ENCODE measurements at places on chromosomes 5 and 9.
A peak's percentile ranks its signal among the peaks of the same experiment; 100 is the strongest.

DNA sequence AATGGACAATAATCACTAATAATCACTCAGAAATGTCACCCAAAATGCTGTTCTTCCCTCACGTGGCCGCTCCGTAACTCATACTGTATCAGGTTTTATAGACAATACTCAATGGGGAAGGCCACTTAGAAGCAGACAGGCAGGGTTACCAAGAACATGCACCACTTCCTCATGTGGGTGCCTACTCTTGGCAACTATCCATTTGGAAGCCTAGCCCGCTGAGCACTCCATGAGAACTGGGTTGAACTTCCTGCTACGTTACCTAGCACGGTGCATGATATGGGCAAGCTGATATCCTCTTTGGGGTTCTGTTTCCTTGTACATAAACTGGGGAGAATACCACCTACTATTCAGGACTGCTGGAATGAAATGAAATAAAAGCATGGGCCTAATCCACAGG is 14.3 kb downstream of the DAP start:
- no peak for DNase-seq

- DNase-seq, result no peak
Observed at GRCh38 chr5:7396713-7397454, 946 bp downstream of the ADCY2 start.

- DNase-seq, result no peak
Observed at GRCh38 chr9:129163753-129164152, 14.3 kb downstream of the IER5L start.

GRCh38 chr5:170434966-170435605 is 45.9 kb upstream of the KCNMB1 start:
- peak; percentile 38 for DNase-seq

- no peak for DNase-seq
Observed at GRCh38 chr5:169656125-169656901, 19.2 kb downstream of the DOCK2 start.

GRCh38 chr5:11903614-11904264 is 507 bp downstream of the CTNND2 start:
- peak; percentile 69 for DNase-seq

- DNase-seq, result no peak
Observed at GRCh38 chr5:84419742-84420141, 35.1 kb upstream of the EDIL3 start.

Measured in occipital lobe (tissue), 3 donors.